ENCODE measurements at places on chromosomes 2 and 18.

- DNase-seq: no peak
Measured at GRCh38 chr2:161119483-161119882, 40.7 kb upstream of the TANK start.

DNA sequence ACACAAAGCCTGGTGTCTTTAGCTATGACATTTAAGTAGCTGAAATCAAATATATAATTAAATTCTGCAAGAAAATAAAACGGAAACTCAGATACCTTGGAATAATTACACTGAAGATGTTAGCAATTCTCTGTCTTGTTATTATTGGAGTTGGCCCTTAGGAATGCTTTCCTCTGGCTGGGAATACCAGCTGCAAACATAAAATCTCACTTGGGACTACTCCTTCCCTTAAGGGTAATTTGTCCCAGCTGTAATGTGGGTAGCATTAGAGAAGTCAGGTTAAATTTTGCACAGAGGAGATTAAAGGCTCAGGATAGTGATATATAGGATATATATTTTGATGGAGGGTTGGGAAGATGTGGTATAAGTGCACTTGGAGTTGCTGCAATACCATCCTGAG lies 37.3 kb upstream of the GRP start:
- no peak for DNase-seq

DNA sequence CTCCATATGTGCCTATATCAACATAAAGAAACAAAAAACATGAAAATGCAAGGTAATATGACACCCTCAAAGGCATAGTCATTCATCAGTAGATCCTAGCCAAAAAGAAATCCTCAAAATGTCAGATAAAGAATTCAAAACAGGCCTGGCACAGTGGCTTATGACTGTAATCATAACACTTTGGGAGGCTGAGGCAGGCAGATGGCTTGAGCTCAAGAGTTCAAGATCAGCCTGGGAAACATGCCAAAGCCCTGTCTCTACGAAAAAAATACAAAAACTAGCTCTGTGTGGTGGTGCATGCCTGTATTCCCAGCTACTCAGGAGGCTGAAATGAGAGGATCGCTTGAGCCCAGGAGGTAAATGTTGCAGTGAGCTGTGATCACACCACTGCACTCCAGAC lies 284.6 kb upstream of the KLHL29 start:
- DNase-seq: no peak

DNA sequence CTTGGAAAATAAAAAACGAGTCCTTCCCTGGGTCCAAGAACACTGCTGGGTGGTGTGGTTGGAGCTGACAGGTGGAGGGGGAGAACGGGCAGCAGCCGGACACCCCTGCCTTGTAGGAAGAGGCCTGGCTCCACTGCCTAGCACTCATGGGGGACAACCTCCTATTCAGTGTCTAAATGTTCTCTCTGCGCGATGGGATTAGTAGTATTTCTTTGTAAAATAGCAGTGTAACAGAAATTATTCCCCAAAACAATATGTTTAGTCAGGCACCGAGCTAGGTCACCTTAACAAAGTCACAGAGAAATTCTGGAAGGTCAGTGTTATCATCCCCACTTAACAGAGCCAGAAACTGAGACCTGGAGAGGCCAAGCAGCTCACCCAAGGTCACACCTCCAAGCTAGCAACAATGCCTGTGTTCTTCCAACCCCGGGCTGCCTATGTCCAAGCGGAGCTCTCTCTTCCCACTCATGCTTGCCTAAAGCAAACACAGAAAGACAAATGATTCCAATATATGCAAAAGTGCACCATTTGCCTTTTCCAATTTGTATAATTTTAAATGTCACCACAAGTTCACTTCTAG lies 68.0 kb downstream of the STEAP3 start:
- no peak for DNase-seq

DNA sequence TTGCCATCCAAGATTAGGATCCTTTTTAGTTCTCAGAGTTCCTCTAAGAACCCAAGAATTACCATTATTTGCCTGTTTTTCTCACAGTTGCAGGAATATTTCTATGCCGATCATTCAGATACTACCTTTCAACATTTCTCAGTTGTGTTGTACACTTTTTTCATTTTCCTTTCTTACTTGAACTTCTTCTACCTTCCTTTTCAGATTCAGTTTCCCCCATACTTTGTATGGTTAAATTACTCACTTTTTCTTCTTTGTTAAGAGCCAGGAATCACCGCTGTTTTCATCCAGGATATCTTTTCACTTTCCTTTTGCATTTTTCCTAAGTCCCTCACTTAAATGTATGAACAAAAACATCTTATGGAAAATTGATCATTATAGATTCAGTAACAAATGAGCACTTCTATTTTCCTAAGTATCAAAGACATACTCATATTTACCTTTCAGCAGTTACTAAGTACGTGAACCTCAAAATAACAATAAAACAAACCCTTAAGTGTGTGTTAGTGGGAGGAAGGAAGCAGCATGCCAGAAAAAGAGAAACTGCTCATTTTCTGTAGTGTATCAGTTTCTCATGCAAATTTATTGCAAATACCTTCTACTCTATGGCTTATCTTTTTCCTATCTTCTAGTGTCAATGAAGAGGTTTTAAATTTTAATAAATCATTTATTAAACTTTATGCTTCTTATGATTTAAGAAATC lies 64.3 kb upstream of the STAT1 start:
- no peak for DNase-seq

DNA sequence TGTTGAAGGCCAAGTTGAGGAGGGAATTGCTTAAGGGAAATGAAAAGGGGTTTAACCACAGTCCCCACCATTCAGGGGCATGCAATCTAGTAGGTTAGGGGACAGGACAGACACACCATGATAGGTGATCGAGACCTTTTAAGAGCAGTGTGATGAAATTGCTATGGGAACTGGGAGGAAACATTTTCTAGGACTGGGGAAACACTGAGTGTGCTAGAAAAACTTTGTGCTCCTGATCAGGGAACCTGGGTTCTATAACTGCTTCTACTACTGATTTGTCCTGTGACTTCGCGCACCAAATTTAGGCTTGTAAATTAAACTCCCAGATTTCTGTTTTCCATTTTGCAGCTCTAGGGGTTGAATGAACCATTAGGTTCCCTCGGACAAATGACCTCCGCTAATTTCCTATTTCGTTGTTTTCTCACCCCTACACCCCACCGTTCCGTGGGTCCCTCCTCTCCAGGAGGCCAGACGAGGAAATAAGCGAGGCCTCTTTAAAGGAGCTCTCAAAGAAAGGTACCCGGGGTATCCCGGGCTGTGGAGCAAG lies 371 bp upstream of the LCLAT1 start:
- peak; percentile 30 for DNase-seq

GRCh38 chr18:9994701-9995235 lies 81.0 kb downstream of the VAPA start:
- DNase-seq: no peak

DNA sequence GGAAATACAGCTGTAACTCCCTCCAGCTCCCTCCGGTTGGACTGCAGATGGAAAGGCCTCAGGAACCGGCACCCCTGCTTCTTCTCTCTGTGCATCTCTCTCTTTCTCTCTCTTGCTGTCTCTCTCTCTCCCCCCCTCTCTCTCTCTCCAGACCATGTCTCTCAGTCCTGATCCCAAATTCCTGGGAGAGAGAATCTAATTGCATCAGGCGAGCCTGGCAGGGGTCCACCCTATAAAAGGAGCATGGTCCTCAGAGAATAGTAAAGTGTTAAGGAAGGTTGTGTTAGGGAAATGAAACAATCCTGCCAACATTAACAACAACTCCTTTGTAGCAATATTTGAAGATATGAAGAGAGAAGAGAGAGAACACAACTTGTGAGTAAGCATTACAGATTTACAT lies 36.7 kb downstream of the VIT start:
- no peak for DNase-seq

GRCh38 chr2:68925295-68925896 lies 27.3 kb downstream of the GKN2 start:
- peak; percentile 62 for DNase-seq

DNA sequence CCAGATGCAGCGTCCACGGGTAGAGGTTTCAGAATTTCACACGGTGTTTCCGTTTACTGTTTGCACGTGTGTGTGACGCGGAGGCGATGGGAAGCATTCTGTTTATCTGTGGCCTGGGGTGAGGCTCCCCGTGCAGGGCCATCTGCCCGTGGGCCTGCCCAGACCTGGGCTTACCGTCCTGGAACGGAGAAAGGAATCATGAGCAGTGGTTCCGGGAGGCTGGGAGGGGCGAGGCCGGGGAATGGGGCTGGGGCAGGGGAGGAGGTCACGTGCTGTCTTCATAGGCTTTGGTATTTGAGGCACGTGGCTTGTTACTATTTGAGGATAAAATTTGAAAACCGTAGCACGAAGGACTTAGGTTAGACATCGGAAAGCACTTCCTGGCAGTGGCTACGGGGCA lies 77.9 kb downstream of the RTP5 start:
- no peak for DNase-seq

GRCh38 chr2:140177086-140177485 lies 1396.9 kb upstream of the NXPH2 start:
- no peak for DNase-seq

DNA sequence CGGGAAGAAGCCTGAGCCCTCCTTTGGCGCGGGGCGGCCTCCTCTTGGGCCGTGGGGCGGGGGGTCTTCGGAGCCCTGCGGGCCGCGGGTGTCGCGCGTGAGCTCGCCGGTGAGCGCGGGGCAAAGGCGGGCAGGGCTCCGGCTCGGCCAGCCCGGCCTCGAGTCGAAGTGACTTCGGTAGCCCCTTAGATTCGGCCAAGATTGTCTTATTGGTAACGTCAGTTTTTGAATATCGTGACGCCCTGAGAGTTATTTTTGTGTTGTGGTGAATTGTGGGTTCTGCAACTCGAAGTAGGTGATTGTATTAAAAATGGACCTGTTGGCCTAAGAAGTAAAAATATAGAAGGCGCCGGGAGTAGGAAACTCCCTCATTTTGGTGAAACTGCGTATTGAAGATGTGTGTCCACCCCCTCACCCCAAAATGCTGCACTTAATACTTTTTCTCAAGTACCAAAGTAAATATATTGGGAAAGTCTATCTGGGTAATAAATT lies 669 bp downstream of the MARCHF7 start:
- peak; percentile 46 for DNase-seq
